Activated CD4-positive, alpha-beta T cell treated with anti-CD3 and anti-CD28 coated beads, Interleukin-2, amount 50 U/mL, for 16 hours (primary cell): ENCODE measurements at places on chromosomes 5 and 9.

DNA sequence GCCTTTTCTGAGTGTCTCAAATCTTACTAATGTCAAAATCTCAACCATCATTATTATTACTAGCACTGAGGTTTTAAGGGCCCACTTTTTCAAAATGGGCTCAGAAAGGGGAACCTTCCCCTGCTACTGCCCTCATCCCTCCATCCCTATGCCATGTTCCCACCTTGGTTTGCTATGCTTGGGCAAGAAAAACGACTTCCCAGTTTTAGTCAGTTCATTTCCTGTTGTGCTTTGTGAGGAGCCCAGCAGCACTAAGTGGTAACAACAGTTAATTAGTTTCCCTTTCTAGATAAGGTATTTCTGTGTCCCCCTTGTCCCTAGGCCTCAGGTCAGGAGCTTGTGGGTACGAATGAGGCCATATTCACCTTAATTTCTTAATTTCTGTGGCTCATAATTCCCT, 595.2 kb downstream of the RAB3C start:
- peak; percentile 23 for DNase-seq

DNA sequence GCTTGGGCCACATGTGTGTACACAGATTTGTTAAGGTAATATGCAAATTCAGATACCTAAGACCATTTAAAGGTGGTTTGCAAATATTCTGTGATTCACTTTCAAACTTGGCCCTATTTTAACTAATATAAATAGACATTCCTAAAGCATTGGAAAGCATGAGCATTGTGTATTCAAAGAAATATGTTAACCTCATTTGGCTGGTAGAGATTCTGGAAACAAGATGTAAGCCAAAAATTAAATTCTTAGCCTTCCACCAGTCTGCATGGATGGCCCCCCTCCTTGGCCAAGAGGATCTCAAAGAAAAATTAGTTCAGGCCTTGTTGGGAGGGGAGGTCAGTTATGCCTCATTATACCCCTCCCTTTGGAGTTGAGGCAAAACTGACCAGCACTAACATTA, 38.7 kb upstream of the C6 start:
- no peak for DNase-seq

DNA sequence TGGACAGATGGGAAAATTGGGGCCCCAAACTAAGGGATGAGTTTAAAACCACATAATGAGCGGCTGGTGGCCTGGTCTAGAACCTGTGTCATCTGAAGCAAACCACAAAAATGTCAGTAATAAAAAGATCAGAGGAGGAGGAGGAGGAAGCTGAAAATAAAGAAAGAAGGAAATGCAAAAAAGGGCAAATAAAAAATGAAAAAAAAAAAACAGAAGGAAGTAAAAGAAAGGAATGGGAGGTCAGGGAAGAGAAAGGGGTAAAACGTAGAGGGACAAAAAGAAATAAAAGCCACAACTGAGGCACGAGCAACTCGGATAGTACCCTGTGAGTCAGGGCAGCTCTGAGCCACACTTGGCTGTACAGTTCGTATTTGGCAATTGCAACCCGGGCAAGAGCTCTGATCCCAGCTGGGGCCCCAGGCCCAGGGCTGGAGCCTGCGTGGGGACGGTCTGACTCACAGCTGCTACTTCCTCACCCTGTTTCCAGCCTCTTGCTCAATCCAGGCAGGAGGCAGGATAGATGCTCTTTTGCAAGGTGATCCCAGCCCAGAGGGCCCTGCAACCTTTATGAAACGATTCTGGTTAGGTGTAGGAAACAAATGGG, 137.9 kb upstream of the TRIM32 start:
- DNase-seq = no peak

- DNase-seq = no peak
Observed at GRCh38 chr9:81772144-81772543, 82.8 kb upstream of the TLE1 start.

DNA sequence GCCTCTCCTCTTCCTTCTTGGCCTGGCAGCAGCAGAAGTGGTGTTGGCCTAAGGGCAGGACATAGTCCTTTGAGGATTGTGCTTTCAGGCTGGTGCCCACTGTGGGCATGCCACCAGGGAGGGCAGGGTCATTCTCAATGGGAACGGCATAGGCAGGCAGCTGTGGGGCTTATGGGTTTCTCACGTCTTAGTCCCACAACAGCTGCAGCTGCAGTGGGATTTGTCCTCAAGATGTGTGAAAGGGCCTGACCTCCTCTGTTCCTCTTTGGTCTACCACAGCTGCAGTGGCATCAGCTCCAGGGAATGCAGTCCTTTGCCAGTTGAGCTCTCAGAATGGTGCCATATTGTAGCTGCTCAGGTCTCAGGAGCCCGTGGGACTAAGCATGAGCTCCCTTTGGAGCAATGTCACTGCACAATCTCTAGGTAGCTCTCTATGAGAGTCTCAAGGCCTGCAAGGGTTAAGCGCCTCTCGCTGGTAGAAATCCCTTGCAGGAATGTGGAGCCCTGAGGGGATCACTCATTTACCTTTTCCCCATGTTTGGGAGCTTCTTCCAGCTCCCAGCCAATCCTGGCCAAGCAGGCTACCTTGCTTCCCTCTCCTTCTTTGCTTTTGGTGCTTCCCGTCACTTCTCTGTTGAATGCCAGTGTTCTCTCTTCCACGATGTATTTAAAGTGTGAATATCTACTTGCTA, 104.8 kb downstream of the GNA14 start:
- DNase-seq = no peak

GRCh38 chr9:35696520-35697215, 6.9 kb upstream of the TPM2 start:
- DNase-seq = peak; percentile 57

GRCh38 chr5:138469540-138470321, 4.5 kb downstream of the EGR1 start:
- no peak for DNase-seq

- DNase-seq = peak; percentile 6
Observed at GRCh38 chr5:138981586-138981985, 106.5 kb upstream of the LRRTM2 start.

- DNase-seq = no peak
Observed at GRCh38 chr5:83512061-83512745, 40.7 kb downstream of the VCAN start.

DNA sequence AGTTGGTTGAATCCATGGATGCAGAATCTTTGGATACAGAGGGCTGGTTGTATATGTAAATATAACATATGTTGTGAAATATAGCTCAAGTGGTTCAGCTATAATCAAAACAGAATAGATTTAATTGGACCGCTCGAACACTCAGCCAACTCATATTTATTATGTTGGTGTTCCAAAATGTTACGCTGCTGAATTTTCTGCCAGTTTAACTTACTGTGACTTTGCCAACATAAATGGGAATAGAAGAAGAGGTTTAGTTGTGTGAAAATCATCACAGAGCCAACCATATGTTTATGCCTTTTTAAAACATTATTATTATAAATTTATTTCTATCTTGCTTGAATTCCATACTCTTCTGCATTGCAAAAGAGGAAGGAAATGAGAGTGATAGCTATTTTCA, 178.2 kb upstream of the FBXL7 start:
- DNase-seq = no peak

DNA sequence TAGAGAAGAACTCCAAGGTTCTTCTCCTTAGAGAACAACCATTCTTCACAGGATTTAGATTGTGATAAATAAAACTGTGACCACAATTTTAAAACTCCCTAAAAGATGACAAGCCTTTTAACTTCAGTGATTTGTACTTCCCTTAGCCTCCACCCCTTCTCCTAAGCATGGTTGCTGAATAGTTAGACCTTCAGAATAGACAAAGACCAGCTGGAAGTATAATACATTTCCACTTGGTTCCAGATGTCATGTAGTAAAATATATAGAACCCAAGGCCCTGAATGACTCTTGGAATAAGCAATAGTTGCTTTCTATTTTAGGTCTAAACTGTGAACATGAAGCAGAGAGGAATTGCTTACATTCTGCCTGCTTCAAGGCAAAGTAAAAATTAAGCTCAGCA, 208.7 kb downstream of the ARRDC3 start:
- DNase-seq = no peak

- DNase-seq = no peak
Observed at GRCh38 chr5:175847061-175847460, 24.3 kb upstream of the CPLX2 start.

DNA sequence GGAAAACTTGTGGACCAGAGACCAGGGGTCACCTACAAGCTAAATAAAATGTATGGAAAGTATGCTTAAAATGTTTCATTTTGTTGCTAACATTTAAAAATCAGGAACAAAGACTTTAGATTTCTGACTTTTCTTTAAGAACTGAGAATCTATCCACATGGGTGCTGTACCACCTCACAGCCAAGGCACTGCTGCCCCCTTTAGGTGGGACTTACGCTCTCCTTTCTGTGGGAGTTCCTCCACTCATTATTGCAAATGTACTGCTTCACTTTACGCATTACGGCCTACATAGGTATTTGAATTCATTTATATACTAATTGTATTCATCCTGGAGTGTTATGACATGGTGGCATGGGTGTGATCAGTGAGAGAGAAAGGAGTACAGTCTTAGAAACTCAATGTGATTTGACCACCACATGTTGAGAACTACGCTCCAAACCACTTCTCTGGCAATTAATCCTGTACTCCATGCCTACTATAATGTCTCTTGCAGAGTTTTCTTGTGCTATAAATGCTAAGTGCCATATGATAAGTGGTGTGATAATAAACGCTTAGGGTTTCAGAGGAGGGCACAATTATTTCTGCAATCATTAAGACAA, 24.7 kb upstream of the CETN3 start:
- peak; percentile 46 for DNase-seq

DNA sequence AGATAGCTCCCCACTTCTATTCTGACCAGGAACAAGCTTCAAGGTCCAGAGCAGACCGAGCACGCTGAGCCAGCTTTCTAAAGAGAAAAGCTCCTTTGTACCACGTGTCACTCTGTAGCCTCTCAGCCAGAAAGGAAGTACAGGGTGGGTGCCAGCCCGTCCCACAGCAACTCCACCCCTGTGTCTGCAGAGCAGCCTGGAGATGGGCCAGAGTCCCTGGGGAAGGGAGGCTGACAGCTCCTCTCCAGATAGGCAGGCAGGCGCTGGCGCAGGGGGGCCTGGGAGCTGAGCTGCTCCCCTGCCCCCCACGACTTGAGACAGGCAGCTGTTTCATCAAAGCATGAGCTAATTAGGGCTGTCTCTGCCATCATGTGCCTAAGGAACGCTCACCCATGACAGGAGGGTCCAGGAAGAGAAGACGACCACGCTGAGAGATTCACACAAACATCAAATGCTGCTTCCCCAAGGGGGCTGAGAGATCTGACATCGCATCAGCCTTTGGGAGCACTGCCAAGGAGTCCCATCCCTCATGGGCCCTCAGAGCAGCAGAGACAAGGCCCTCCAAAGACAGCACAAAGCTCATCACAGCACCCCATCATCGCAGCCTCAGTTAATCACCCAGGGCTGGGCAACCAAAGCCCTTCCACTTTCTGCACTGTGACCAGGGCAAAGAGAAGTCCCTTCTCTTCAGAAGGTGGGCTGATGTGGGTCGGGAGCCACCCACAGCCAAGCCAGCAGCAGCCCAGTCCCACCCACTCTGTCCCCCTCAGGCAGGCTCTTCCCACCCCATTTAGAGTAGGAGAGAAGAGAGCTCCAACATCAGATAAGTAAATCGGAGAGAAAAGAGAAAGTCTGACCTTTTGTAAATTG, 78.5 kb upstream of the LRRTM2 start:
- no peak for DNase-seq

- no peak for DNase-seq
Observed at GRCh38 chr9:94944626-94945025, 218.1 kb downstream of the AOPEP start.

GRCh38 chr5:21237461-21237860, 1249.5 kb upstream of the CDH18 start:
- DNase-seq = no peak

DNA sequence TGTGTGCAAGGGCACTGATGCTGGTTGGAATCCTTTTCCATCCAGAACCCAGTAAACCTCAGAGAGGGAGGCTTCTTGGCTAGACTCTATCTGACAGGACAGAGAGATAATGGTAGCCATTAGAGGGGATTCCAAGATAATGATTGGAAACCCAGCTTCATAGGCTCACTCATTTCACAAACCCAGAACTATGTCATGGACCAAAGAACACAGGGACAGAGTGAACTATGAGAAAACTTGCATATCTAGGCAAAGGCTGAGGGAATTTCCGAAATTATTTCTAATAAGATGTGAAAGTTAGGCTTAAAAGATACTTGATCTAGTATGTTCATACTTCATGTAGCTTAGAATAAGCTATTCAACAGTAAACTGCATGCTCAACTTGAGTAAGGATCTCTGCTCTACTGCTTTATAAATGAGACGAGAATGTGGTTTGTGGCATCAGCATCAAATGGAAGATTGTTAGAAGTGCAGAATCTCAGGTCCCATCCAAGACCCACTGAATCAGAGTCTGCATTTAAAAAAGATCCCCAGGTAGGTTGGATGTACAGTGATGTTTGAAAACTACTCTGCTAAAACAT, 261.4 kb downstream of the DMRT2 start:
- no peak for DNase-seq

DNA sequence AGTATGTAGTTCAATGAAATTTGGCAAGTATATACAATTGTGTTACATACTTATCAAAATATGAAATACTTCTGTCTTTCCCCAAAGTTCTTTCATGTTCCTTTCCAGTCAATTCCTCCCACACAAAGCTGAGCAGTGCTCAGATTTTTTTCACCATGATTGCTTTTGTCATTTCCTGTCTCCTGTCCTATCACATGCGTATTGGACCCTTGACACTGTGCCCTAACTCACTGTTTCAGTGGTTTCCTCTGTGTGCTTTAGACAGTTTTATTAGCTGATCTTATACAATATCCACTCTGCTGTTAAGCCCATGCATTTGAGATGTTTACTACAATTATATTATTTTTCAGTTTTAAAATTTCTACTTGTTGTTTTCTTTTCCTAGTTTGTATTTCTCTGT, 463.6 kb upstream of the MEF2C start:
- no peak for DNase-seq

DNA sequence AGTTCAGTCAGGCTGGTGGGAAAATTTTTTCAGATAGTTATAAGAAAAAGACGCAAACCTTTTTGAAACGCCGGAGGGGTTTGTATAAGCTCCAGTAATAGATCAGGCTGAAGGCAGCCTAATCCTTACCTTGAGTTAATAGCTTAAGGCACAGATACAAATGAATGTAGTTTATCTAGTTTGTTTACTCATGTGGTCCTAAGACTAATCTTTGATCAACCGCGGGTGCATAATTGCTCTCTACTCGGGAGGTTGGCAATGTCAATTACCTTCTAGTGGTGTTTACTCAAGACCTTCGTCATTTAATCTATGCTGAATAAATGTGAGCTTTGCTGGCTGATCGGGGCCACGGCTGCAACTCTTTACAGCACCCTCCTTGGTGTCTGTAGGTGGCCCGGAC, 665 bp upstream of the INSL4 start:
- DNase-seq = no peak

DNA sequence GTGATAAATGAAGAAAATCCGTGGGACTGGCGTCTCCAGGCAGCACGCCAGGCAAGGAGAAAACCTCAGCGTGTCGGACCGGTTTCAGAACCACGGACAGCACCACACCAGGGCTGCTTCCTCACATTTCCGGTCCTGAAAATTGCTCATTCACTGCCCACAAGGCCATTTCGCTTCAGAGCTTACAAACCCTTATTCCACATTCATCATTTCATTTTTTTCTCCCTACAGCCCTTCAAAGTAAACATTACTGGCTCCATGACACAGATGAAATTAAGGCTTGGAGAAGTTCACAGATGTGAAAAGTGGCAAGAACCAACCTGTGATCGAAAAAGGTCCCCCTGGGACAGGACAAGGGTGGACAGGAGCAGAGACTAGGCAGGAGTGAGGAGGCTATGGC, 1.5 kb upstream of the GPRIN1 start:
- peak; percentile 42 for DNase-seq
